Activated T-helper 1 cell treated with anti-CD3 and anti-CD28 coated beads, Interleukin-2, amount 50 U/mL, for 16 hours (primary cell): ENCODE measurements at places on chromosomes 7 and 10.

DNA sequence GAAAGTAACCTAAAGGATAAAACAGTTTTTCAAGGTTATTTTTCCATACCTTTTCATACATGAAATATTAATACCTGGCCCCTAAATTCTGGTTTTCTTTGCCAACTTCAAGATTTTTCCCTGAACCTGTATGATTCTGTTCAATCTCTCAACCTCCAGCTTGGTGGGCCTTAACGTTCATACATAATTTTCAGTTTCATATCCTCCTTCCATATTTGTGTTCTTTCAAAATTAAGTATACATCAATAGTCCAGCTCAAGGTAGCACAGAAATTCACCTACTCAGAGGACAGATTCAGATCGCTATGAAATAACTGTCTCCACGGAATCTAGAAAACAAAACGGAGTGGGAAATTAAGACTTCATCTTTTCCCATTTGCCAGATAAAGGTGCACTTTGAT, 505.8 kb upstream of the GHITM start:
- DNase-seq: no peak

GRCh38 chr10:132248455-132249225, 59.1 kb downstream of the STK32C start:
- no peak for DNase-seq

DNA sequence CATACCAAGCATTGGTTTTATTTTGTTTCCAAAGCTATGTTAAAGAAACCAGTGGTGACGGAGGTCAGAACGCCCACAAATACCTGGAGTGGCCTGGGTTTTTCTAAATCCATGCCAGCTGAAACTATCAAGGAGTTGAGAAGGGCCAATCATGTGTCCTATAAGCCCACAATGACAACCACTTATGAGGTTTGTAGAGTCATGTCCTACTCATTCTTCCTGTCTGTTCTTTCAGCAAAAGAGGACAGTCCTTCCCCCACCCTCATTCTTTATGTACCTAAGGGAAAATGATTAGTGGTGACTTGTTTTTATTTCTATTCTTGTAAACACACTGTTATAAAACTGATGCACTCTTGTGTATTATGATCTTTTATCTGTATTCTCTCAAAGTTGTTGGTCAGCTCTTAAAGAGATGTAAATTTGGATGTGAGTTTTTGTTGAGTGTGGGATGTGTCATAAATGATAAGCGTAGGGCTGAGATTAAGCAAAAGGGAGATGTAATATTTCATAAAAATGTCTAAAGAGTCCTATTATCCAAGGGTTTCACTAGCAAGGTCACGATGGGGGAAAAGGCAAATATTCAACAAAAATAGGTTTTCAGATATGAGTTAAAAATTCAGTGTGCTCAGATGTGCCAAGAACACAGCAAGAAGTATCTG, 294.4 kb downstream of the BICC1 start:
- DNase-seq: no peak

- DNase-seq: no peak
These were observed 69.5 kb upstream of the PODXL start for GRCh38 chr7:131625817-131626372.

- DNase-seq: no peak
These were observed 49.9 kb upstream of the TMEM26 start for GRCh38 chr10:61503051-61503450.

GRCh38 chr10:33616956-33617355, 282.5 kb upstream of the NRP1 start:
- no peak for DNase-seq

DNA sequence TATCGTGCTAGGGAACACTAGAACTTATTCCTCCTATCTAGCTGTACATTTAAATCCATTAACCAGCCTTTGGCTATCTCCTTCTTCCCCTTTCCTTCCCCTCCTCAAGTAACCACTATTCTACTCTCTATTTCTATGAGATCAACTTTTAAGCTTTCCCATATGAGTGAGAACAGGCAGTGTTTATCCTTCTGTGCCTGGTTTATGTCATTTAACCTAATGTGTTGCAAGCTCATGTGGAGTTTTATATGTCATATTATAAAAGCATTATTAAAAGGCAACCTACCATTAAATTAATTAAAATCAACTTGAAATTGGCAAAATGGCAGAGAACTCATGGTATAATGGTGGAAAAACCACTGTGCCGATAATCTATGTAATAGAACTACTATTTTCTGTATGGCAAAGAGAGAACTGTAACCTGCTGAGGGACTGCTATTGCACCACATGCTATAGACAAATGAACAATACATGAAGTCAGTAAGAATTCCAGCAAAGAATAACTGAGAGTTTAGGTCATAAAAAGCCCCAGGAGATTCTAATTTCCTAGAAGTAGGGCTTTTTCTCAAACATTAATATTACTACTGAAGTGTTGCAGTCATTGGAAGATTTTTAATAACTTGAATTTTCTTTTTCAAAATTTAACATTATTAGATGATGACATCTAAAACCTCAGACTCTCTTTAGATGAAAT, 81.8 kb downstream of the LRRN3 start:
- DNase-seq: no peak

- no peak for DNase-seq
These were observed 10.3 kb downstream of the WNT16 start for GRCh38 chr7:121339082-121339481.

DNA sequence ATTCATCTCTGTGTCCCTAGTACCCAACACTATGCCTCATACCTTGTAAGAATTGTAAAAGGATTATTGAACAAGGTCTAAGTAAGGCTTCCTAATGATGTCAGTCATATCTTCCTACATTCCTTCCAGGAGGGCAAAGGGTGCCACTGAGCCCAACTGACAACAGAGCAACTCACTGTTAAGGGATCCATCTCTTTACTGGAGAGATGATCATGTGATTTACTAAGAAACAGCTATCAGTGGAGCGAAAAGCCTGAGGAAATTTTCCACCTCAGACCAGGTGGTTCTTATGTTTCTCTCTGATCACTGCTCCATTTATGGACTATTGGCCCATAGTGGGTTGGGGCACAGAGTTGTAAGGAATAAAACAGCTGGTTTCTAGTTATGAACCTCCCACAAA, 38.9 kb upstream of the CNNM1 start:
- no peak for DNase-seq

GRCh38 chr7:138388673-138389491, 71.2 kb upstream of the TRIM24 start:
- no peak for DNase-seq

- DNase-seq: no peak
These were observed 37.6 kb upstream of the AGBL3 start for GRCh38 chr7:134948736-134949135.

GRCh38 chr7:137373507-137373906, 30.0 kb upstream of the PTN start:
- DNase-seq: no peak

GRCh38 chr10:116721547-116722392, 20.6 kb downstream of the HSPA12A start:
- DNase-seq: no peak

- no peak for DNase-seq
These were observed 386.4 kb downstream of the DNAJB6 start for GRCh38 chr7:157723205-157723604.

- DNase-seq: no peak
These were observed 313.3 kb downstream of the ACTR3B start for GRCh38 chr7:153072806-153073205.

GRCh38 chr10:78518224-78518623, 484.6 kb downstream of the RPS24 start:
- no peak for DNase-seq

- DNase-seq: no peak
These were observed 24.8 kb upstream of the MKI67 start for GRCh38 chr10:128151031-128151430.

- DNase-seq: no peak
These were observed 95.8 kb downstream of the HECW1 start for GRCh38 chr7:43208242-43208641.

DNA sequence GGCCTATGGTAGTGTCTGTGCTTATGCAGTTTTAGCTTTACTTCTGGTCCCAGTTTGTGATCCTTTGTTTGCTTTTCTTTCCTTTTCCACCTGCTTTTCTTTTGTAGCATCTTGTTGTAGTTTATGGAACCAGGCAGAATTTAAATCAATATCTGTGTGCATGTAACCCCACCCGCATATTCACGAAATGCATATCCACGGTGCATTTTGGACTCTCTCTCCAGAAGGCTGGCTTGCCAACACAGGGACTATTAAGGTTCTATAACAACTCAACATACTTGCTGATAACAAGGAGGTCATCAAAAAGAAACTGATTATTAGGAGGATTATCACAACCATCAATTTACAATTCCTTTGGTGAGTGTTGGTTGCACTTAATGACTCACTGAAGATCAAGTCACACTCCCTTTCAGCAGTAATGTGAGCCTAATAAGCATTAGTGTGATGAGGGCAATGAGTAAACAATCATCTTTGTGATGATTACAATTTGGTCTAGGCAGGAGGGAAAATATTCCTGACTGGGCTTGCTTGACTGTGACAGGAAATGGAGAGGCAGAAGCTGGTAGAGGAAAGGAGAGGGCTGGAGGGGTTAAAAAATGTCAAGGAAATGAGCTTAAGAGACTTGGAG, 378.6 kb downstream of the REEP3 start:
- no peak for DNase-seq

DNA sequence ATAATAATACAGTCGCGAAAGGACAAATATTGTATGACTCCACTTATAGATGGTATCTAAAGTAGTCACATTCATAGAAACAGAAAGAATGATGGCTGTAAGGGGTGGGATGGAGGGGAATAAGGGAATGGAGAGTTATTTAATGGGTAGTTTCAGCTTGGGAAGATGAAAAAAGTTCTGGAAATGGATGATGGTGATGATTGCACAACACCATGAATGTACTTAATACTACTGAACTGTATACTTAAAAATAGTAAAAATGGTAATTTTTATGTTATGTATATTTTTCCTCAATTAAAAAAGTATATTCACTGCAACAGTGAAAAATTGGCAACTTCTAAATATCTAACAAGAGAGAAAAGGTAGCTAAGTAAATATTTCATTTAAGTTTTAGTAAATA, 265.8 kb downstream of the EXOC4 start:
- DNase-seq: no peak

- DNase-seq: no peak
These were observed 2.5 kb downstream of the TAS2R5 start for GRCh38 chr7:141792526-141792925.

GRCh38 chr7:28811701-28812430, 146.3 kb downstream of the TRIL start:
- no peak for DNase-seq

DNA sequence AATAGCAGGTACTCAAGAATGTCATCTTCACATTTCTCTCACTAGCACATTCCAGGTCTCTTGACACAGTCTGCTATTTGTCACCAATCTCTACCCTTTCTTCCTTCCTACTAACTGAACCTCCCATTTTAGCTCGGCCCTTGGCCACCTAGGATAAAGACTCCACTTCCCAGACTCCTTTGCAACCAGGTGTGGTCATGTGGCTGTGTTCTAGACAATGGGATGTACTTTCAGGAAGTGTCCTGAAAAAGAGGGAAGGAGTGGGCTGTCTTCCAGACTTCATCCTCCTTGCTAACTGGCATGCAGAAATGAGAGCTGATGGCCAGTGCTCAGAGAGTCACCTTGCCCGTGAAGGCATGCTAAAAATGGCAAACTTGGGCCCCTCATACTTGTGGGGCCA, 139.2 kb downstream of the AMPH start:
- DNase-seq: no peak

DNA sequence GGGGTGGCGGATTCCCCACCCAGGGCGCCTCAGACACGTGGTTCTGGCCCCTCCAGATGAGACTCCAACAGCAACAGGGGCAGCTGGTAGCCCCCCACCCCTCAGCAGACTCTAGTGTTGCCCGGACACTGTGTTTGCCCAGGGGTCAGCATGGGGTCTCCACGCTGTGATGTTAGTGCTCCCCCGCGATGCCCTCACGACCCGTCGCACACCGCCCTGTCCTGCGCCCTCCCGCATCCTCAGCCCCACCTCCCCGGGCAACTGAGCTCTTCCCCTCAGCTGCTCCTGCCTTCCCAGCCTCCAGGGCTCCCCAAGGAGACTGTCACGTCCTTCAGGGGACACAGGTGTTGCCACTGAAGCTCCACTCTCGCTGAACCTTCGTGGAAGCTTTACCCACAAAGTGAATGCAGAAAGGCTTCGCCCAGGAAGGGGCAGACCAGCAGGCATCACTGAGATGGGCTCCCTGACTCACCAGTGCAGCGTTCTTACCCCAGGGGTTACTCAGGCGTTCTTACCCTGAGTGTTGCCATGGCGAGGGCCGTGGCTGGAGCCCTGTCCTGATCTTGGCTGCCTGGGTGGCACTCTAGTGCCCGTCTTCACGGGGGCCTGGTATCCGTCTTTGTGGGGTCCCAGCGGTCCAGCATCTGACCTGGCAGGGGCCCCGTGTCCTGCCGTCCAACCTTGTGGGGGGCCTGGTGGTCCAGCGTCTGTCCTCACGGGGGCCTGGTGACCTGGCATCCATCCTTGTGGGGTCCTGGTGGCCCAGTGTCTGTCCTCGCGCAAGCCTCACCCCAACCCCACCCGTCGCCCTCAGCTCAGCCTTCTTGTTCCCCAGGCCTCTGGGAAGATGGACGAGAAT, 14.6 kb downstream of the DPYSL4 start:
- DNase-seq: no peak

- no peak for DNase-seq
These were observed 51.5 kb upstream of the MYL10 start for GRCh38 chr7:101680406-101681145.

DNA sequence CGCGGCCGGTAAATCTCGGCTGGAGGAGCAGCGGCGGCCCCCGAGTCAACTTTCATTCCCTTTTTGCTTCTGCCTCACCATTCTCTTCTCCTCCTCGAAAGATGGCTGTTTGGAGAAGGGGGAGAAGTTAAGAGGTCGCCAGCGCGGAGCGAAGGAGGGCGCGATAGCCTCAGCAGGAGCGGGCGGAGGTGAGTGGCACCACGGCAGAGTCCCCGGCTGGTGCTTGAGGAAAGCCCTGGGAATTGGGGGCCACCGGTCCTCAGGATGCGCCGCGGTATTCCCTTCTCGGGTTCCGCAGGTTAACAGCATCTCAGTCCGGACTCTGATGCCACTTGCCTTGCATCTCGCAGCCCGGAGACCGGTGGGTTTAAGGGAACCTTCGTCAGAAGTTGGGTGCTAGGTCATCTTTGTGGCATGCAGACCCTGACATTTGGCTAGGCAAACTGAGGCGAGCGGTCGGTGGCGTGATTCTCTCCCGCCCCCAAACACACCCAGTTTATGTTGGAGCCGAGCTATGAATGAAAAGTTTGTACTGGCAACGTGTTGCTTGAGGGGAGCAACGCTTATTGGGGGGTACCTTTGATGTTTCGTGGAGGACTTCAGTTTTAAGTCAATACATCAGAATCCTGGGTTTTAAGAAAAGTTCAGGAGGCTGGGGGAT, 59.5 kb upstream of the PRPS1L1 start:
- no peak for DNase-seq
